ENCODE measurements at places on chromosomes 11 and 22. TPM values are rescaled to one million over a fixed set of nuclear protein-coding genes. Genes with fewer than 3 reads are reported as not detected.

TMEM126A gene
- total RNA-seq = 77.2 TPM

DNA sequence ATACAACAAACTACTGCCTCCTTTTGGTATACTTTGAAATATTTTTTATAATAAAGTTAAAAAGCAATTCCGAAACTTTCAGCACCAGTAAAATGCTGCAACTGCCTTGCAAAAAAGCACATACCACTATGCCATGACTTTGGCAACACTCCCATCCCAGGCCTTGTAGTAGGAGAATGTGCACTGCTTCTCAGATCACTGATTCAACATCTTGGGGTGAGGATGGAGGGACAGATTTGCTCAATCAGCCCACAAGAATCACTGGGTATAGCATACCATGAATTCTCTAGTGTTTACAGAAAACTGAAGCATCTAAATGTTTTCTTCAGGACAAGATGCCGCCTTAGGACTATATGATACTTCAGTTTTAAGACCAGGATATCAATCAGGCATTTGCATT, 14.9 kb downstream of the EIF4ENIF1 start:
- no peak for DNase-seq

DNA sequence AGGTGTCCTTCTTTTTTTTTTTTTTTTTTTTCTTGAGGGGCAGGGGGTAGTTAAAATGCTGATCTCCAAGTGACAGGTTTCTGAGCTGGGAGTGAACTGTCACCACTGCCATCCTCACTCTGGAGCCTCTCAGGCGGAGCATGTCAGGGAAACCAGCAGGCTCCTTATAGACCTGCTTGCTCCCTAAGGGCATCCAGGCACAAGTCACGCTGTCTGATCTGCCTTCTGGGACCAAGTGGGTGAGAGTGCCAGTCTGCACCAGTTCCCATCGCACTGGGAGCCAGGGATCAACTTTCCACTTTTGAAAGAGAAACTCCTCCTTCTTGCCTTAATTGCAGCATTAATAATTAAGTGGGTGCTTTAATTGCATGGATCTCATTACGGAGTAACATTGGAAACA, 537.9 kb upstream of the CADM1 start:
- DNase-seq = no peak

- no peak for DNase-seq
These were observed 93.2 kb upstream of the APOA1 start for GRCh38 chr11:116930586-116930985.

- DNase-seq = no peak
These were observed 21.9 kb upstream of the PPP2R1B start for GRCh38 chr11:111788051-111788450.

TSGA10IP gene
- total RNA-seq = not detected

DNA sequence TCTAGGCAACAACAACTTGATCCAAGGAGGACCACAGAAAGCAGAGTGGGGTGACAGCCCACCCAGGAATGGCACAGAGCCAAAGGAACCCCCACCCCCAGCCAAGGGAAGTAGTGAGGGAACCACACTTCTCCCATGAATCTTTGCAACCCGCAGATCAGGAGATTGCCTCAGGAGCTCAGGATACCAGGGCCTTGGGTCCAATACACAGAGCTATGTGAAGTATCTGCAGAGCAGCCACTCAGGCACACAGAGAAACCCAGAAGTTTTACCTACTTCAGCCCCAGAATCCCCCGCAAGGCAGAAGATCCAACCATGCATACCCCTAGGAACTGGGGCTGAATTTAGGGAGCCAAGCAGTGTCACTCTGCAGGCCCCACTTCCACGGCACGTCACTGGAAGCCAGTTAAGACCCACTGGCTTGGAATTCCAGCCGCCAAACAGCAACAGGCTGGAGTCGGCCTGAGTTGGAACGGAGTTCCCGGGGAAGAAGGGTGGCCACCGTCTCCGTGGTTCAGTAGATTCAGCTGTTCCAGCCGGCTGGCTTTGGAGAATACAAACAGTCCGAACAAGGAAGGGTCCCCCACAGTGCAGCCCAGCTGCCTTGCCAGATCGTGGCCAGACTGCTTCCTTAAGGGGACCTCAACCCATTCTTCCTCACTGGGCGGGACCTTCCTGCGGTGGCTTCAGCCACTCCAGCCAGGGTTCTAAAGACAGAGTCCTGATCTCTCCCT, 174.1 kb downstream of the TTC28 start:
- DNase-seq = no peak

KRTAP5-7 gene
- total RNA-seq = not detected

ACRV1 gene
- total RNA-seq = not detected

- DNase-seq = no peak
These were observed 11.4 kb downstream of the SHANK3 start for GRCh38 chr22:50683994-50684371.

SLC22A8 gene
- total RNA-seq = not detected

- DNase-seq = peak; percentile 59
These were observed 22.3 kb downstream of the NTM start for GRCh38 chr11:131392528-131393255.

TST gene
- total RNA-seq = 6.0 TPM

- no peak for DNase-seq
These were observed 292.7 kb downstream of the OPCML start for GRCh38 chr11:133239575-133239974.

OR8D1 gene
- not detected for total RNA-seq
